Amygdala (tissue), 56 donors: ENCODE measurements at places on chromosomes 6 and 20.

- DNase-seq: no peak
Measured at GRCh38 chr6:46175976-46176375, 5.2 kb upstream of the ENPP5 start.

DNA sequence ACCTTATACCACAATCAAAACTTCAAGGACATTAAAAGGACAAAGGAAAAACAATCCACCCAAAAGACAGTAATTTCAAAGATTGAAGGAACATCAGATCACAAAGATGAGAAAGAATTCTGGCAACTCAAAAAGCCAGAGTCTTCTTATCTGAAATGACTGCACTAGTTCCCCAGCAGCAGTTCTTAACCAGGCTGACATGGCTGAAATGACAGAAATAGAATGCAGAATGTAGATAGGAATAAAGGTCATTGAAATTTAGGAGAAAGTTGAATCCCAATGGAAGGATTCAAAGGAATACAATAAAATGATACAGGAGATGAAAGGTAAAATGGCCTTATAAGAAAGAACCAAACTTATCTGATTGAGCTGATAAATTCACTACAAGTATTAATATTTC, 231.4 kb downstream of the CD109 start:
- DNase-seq: no peak

DNA sequence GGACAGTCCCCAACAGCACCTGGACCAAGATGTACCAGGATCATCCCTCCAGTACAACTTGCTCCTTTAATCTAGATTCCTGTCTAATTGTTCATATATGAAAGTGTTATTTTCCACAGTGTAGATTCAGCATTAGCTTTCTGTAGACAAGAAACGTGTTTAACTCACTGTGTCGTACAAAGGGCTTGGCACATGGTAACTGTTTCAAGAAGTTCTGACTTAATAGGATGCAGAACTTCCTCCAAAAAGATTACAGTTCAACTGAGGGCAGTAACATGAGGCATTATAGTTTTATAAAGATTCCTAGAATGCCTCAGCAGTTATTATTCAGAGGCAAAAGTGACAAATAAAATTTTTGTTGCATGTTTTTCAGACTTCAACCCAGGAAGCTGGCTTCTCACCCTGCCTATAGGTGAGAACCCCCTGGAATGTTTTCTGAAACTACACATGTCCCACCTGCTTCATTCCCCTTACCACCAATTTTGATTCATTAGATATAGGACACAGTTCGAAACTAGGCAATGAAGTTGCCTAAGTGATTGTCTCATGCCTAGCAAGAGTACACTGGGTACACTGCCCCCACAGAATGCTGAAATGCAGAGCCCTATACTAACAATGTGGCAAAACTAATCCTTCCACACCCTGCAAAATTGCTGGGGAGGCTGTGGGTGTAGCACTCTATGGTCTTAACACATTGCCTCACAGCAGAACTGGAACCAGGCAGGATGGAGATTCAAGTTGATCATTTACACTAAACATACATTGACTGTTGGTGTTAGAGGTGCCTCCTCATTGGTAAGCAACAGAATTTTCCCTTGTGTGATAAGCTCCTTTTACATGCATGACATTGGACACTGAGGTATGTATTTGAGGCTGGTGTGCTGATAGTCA, 22.6 kb upstream of the SH3BGRL2 start:
- no peak for DNase-seq

DNA sequence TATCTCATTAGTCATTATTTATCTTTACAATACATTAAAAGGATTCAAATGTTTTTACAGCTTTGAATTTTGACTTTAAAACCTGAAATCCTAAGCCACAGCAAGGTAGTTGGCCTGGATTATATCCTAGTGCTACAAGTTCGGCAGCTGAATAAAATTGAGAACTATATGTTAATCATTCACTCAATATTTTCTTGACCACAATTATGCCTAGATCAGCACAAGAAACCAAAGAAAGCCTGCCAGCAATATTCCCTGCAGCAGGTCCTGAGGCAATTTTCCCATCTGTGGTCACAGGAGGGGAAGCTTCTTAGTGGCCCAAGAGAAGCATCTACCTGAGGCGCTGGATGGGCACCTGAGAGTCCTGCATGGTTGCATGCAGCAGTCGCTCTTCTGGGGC, 183.5 kb downstream of the GMDS start:
- no peak for DNase-seq

DNA sequence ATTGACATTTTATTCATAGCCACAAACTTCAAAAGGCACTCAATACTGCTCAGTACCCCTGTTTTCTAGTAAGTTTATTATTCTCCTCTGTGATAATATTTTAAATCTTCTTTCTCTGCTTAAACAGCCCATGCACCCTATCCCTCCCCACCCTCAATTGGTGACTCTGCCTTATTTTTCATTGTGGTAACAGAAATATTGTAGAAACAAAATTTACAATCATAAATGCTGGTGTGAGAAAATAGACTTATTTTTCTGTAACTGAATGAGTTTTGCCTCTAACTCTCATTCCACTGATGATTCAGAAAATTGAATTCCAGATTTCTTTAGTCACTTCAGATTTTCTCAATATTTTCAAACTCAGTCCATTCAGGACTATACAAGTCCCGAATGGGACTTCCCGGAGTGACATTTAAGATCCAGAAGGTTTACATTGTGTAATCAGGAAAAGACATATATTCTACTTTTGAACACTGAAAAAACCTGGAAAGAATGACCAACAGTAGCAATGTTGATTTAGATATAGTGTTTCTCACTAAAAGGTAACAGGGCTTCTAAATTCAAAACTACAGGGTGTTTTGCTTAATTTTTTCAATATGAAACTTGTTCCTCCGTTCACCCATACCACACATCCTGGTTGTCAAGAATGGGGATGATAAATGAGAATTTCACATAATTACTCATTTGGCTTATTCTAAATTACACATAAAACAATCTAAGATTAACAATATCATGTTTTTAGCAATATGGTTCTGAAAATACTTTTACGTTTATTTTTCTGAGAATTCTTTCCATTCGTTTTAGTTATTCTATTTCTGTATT, 34.8 kb upstream of the UST start:
- DNase-seq: no peak

DNA sequence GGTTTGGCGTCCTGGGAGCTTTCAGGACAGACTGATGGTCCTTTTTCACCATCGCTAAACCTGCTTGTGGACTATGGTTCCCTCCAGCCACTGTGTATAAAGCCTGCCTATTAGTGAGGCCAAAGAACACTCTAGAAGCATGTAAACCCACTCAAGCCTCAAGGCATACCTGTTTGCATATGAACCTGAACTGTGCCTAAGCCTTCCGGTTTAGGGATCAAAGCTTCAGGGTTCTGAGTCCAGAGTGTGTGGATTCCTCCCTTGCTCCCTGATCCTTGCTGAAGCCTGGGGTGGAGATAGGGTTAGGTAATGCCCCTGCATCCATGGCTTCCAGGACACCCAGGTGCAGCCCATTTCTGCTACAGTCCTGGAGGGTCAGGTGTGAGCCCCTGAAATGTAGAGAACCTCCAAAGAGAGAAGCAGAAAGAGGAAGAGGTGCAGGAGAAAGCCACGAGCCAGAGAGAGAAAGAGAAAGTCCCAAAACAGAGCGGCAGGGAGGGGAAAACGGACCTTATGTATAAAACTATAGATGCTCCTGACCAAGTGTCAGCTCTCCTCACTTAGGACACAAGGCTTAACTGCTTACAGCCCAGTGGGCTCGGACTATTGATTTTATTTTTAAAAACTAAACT, 93.3 kb downstream of the SCML4 start:
- no peak for DNase-seq

DNA sequence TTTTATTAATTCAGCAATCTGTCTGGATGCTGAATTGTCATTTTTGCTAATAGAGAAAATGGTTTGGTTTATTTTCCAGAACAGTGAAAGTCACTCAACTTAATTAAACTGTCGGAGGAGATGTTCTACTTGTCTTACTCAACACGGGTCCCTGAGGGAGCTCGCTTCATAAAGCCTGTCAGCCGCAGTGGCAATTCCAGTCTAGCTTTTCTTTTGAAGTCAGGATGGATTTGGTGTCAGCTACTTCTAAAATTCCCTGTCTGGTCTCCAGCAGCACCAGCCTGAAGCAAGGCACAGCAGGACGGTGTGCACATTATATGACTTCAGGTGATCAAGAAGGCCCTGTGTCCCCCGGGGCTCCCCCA, 261.5 kb downstream of the SLC24A3 start:
- no peak for DNase-seq

GRCh38 chr20:46757754-46758678, 48.6 kb downstream of the SLC2A10 start:
- no peak for DNase-seq

GRCh38 chr6:157832250-157832967, 9.4 kb downstream of the SNX9 start:
- DNase-seq: no peak

DNA sequence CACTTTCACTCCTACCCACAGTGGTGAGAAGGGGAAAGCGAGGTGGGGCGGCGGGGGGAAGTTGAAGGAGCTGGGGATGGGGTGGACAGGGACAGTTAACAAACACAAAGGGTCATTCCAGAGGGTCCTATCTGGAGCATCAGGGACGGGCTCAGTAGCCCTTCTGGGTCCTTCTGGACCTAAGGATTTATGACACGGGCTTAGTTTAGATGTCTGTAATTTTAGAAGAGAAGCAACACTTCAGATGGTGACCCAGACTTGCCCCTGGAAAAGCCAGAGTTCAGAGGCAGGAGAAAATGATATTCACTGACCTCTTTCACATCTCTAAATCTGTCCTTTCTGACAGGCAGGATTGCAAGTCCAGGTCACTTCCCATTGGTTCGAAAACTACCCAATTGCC, 36.3 kb downstream of the PDE10A start:
- DNase-seq: no peak

DNA sequence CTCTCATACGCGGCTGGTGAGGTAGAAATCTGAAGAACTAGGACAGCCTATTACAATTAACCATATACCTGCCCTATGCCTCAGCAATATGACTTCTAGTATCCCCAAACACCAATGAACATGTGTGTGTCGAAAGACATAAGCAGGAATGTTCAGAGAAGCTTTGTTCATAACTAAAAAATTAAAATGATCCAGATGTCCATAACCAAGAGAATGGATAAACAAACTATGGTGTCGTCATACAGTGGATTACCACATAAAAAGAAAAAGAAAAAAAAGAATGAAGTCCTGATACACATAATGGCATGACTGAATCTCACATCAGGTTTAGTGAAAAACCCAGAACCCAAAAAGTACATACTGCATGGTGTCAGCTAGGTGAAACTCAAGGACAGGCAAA, 73.9 kb downstream of the MDN1 start:
- DNase-seq: no peak

DNA sequence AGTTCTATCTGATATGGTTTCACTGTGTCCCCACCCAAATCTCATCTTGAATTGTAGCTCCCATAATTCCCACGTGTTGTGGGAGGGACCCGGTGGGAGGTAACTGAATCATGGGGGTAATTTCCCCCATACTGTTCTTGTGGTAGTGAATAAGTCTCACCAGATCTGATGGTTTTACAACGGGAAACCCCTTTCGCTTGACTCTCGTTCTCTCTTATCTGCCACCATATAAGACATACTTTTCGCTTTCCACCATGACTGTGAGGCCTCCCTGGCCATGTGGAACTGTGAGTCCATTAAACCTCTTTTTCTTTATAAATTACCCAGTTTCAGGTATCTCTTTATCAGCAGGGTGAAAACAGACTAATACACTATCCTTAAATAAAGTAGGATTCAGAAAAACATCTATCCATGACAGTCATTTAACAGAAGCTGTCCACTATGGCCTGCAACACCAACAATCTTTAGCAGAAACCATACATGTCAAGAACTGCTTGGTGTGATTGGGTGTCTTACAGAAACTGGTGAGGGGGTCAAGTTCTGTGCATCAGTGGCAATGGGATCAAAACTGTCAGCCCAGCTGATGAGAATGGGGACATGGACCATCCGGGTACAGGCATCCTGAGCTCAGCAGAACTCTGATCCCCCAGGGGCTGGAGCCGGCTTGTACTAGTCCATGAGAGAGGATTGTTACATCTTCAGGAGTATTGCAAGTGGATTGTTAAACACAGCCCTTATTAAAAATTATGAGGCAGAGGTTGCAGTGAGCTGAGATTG, 59.2 kb downstream of the SCML4 start:
- no peak for DNase-seq

- DNase-seq: no peak
Measured at GRCh38 chr20:11267131-11267761, 593.4 kb upstream of the JAG1 start.

GRCh38 chr6:169752074-169752623, 727 bp downstream of the ERMARD start:
- no peak for DNase-seq

GRCh38 chr6:106122938-106123656, 37.0 kb downstream of the PRDM1 start:
- DNase-seq: no peak

DNA sequence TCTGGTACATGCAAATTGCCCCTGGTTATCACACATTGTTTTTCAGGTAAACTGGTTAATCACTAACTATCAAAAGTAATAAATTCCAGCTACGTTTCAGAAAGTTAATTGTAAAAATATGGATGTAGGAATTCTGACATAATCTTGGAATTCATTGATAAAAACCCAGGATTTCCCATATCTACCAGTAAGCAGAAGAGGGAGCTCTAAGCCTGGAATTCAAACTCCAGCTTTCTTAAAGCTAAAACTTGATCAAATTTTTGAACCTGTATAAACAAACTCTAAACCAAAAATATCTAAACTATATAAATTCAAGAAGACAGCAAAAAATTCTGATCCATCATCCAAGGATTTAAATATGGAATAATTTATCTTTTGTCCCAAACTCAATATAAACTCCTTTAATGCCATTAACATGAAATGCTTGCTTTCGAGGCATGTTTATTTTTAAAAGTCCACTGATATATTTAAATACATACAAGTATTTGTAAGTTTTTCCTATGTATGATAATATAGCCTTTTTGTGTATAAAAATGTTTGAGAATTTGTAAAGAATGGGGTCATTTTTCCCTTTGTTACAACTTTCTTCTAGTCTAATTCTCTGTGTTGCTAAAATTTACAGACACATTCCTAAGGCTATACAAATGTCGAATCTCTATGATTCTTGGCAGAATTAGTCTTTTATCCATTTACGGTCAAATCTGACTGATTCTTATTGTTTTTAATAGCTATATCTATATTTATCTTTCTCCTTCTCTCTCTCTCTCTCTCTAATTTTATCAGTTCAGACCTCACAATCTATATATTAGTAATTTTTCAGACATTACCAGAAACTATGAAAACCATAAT, 91.4 kb upstream of the RNF217 start:
- DNase-seq: no peak
